ENCODE measurements at places on chromosomes 1 and 21.

DNA sequence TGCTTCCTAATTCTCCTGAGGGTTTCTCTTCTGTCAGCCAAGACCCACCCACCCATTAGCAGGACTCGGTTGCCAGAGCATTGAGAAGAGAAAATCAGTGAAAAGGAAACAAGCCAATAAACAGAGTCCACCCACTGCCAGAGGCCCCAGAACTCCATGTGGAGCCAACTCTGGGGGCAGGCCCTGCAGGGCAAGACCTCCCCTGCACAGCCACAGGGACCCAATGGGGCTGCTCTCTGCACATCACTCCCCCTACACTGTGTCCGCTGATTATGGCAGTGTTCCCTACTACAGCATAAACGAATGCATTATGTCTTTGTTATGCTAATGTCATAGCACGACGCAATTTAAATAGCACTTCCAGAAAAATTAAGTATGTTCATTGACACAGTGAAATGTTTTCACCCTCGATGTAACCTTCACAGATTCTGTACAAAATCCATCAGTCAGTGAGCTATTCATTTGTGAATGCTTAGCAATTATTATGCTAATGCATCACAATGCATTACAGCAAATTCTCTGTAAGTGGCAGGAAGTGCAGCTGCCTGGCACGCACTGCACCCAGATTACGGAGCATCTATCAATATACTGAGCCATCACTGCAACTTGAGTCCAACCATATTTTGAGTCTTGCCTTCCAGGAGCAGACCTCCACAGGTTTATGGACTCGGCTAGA lies 56.4 kb downstream of the GRIK3 start:
- no peak for DNase-seq

GRCh38 chr1:109392037-109392787 lies 5.5 kb downstream of the SORT1 start:
- no peak for DNase-seq

GRCh38 chr1:147895123-147895522 lies 7.5 kb upstream of the GJA8 start:
- DNase-seq, result no peak

- DNase-seq, result no peak
Measured at GRCh38 chr1:50989694-50990093, 19.6 kb downstream of the CDKN2C start.

GRCh38 chr1:7172804-7173203 lies 387.6 kb downstream of the CAMTA1 start:
- no peak for DNase-seq

DNA sequence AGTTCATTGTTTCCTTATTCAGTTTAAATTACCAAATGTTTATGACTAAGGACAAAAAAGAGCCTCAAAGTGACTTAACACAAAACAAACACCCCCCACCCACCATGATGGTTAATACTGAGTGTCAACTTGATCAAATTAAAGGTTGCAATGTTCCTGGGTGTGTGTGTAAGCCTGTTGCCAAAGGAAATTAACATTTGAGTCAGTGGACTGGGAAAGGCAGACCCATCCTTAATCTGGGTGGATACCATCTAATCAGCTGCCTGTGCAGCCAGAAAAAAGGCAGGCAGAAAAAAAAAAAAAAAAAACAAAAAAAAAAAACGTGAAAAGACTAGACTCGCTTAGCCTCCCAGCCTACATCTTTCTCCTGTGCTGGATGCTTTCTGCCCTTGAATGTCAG lies 543.4 kb downstream of the NEGR1 start:
- no peak for DNase-seq

DNA sequence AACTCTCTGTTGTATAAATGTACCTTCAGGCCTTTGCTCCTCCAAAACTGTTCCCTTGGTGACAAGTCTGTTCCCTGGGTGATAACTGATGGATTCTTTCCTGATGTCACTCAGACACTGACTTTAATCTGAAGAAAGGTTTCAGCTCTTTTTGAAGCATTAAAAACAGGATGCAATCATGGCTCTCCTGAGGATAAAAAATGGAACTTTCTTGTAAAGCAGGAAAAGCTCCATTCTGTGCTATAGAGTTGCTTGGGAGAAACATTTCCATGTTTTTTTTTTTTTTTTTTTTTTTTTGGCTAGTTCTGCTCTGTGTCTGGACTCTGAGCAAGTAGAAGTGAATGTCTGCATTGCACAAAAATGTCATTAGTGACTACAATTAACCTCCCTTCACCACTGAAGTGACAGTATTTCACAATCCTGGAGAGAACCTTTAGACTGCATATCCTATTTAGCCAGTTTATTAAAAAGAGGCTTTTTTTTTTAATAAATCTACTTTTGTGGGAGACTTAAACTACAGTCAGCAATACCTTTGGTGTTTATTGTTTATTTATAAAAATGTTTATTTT lies 101.7 kb upstream of the PRMT6 start:
- DNase-seq, result no peak

GRCh38 chr21:33299181-33299752 lies 25.5 kb upstream of the IFNAR1 start:
- DNase-seq, result peak; percentile 22

GRCh38 chr1:56404066-56404465 lies 175.3 kb downstream of the PLPP3 start:
- DNase-seq, result no peak

- no peak for DNase-seq
Measured at GRCh38 chr1:222970040-222970439, 155.2 kb downstream of the DISP1 start.

DNA sequence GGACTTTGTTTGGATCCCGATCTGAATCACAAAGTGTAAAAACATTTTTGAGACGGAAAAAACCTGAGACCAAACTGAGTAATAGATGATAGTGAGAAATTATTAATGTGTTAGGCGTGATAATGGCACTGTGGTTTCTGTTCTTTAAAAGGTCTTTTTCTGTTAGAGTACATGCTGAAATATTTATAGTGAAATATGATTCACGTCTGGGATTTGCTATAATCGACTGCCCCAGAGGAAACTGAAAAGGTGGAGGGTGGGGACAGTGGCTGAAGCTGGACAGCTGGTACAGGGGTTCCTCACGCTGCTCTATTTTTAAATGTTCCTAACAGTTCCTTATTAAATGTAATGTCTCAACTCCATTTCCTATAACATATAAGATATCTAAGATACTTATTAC lies 11.2 kb downstream of the URB1 start:
- DNase-seq, result no peak
